Bone marrow (tissue), 2 donors: ENCODE measurements at places on chromosomes 5 and 9.

DNA sequence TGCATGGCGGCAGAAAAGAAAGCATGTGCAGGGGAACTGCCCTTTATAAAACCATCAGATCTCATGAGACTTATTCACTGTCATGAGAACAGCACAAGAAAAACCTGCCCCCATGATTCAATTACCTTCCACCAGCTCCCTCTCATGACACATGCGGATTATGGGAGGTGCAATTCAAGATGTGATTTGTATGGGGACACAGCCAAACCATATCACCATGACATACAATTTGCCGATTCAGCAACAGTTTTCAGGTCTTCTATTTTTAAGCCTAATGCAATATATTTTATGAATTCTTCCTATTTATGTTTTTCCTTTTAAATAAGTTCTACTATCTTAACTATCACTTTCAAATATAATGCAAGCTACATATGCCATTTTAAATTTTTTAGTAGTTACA is 90.8 kb upstream of the CCDC152 start:
- no peak for DNase-seq

- DNase-seq, result no peak
Measured at GRCh38 chr5:128684961-128685360, 146.9 kb upstream of the FBN2 start.

- DNase-seq, result no peak
Measured at GRCh38 chr9:136264031-136264430, 18.4 kb upstream of the QSOX2 start.

- DNase-seq, result no peak
Measured at GRCh38 chr9:81621118-81621517, 68.2 kb downstream of the TLE1 start.

DNA sequence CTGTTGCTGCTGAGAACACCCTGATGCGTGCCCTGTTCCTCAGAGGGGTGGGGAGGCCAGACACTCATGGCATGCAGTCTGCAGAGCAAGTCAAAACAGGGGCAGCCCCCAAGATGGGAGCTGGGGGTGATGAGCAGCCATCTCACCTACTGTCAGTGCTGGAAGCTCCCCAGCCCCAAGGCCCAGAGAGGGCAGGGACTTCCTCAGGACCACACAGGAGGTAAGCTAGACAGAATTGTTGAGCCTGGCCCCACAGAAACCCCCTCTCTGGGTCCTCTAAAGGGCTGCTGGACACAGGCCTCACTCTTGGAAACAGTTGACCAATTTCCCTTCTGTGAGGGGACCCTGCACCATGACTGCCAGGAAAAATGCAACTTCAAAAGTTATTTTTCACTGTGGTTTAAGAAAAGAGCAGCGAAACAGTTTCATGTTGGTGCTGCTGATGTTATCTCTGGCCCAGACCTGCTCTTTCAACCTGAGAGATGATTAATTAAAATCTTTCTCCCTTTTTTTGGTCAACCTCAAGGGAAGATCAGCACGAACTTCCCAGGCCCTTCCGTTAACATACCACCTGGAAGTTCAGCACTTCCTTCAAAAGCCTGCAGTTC is 9.6 kb downstream of the CSF2 start:
- no peak for DNase-seq

DNA sequence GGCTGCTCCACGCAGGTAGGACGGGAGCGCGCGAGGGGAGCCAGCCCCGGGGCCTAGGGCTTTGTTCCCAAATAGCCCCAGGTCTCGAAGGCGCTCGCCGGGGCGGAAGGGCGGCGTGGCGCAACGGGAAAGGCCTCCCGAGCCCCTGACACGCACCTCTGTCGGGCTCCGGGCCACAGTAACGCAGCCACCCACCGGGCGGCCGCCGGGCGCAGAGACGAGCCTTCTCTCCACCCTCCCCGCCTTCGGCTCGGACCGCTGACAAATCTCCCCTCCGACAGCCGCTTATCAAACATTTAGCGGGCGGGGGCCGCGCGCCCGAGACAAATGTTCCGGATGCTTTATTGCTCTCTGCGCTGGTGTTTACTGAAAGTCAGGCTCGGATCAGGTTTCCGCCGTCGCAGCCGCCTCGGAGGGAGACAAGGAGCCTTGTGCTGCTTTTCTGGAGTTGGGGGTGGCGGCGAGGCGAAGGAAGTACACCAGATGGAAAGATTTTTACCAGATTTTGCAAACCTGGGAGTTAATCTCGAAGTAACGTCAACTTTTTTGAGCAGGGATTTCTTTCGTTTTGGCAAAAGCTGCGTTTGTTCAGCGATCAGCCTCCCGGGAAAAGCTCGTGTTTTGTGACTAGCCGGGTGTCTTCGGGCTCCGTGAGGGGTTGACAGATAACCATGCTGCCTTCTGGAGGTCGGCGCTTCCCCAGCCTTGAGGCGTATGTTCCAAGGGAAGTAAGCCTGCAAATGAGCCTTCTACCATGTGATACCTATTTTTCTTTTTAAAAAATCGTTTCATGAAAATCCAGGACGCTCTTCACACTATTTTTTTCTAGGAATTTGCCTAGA is 950 bp downstream of the RGMB start:
- DNase-seq, result peak; percentile 59

GRCh38 chr5:131854134-131854533 is 57.3 kb upstream of the FNIP1 start:
- peak; percentile 1 for DNase-seq

- no peak for DNase-seq
Measured at GRCh38 chr9:95125652-95126051, 191.9 kb downstream of the FANCC start.

GRCh38 chr5:110807169-110807568 is 68.4 kb downstream of the SLC25A46 start:
- no peak for DNase-seq

DNA sequence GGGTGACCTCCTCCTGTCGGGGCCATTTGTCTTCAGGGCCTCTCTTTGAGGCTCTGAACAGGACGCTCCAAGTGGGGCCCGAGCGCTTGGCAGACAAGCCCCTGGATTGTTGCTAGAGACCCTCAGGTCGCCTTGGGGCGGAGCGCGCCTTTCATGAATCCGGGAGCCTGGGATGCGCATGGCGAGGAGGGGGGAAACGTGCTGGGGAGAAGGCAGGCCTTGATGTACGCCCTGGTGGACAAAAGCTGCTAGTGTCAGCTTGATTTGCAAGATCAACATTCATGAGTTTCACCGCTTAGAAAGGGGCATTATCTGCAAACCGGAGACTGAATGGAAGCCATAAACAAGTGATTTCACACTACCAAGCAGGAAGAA is 226.3 kb downstream of the SMARCA2 start:
- no peak for DNase-seq

GRCh38 chr5:100623719-100624118 is 88.5 kb downstream of the FAM174A start:
- peak; percentile 69 for DNase-seq

GRCh38 chr5:127705120-127705892 is 2.1 kb downstream of the CCDC192 start:
- no peak for DNase-seq

DNA sequence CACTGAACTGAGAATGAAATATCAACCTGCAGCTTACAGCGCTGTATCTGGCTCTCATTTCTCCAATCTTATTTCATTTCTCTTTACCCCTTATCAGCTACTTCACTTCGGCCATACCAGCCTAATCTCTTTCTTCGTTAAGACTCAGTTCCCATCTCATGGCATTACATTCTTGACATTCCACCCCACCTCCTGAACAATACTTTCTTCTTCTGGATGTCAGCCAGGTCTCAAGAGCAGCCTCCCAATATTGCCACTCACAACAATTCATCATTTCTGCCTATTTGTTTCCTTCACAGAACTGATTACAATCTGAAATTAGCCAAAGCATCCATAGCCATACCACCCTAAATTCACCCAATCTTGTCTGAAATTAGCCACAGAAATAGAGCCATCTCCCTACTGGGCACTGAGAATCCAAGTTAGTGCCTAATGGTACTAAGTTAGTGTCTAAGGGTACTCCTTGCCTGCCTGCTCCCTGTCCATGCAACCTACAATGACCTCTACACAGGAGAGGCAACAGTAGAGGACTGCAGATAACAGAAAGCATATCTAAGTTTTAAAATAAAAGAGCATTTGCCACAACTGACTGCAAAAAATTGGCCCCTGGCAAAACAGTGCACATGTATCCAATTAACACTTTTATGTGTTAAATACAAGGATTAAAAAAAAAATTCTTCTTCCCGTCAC is 35.2 kb downstream of the SETX start:
- no peak for DNase-seq

GRCh38 chr5:81631621-81632020 is 119.3 kb downstream of the SSBP2 start:
- no peak for DNase-seq

GRCh38 chr9:135343837-135344522 is 135.6 kb upstream of the PPP1R26 start:
- DNase-seq, result peak; percentile 5

GRCh38 chr9:4933177-4933576 is 51.9 kb upstream of the JAK2 start:
- no peak for DNase-seq

DNA sequence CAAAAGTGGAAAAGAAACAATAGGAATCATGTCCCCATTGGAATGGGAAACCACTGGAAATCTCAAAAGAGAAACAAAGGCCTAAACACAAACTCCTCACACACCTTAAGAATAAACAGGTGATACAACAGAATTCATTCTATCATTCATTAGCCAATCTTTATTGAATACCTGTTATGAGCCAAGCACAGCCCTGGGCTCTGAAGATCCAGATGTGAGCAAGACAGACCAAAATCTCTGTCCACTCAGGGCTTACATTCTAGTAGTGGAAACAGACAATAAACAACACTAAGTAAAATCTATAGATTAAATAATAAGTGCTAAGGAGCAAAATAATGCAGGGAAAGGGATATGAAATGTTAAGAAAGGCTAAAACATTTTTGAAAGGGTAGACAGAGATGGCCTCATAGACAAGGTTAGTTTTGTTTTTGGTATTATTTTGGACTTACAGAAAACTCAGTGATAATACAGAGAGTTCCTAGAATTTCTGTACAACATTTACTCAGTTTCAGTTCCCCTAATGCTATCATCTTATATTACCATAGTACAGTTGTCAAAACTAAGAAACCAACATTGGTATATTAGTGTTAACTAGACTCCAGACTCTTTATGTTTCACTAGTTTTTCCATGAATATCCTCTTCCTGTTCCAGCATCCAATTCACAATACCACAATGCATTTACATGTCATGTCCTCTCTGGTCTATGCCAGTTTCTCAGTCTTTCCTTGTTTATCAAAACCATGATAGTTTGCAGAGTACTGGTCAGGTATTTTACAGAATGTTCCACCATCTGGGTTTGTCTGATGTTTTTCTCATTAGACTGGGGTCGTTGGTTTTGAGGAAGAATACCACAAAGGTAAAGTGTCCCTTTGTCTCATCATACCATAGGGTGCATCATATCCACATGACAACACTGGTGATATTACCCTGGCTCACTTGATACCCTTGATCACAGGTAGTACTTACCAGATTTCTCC is 103.7 kb downstream of the SIL1 start:
- no peak for DNase-seq

DNA sequence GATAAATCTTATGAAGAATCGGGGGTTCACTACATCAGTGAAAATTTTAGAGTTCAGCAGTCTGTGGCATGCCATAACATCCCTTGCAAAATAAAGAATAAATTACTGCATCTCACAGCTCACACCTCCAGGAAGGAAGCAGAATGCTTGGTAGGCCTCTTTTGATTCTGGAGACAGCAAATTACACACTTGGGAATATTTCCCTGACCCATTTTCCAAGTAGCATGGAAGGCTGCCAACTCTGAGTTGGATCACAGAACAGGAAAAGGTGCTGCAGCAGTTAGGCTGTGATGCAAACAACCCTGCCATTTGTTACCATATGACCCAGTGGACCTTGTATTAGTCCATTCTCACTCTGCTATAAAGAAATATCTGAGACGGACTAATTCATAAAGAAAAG is 293.5 kb downstream of the ASTN2 start:
- DNase-seq, result no peak

- DNase-seq, result no peak
Measured at GRCh38 chr5:79330071-79330470, 94.1 kb downstream of the JMY start.

DNA sequence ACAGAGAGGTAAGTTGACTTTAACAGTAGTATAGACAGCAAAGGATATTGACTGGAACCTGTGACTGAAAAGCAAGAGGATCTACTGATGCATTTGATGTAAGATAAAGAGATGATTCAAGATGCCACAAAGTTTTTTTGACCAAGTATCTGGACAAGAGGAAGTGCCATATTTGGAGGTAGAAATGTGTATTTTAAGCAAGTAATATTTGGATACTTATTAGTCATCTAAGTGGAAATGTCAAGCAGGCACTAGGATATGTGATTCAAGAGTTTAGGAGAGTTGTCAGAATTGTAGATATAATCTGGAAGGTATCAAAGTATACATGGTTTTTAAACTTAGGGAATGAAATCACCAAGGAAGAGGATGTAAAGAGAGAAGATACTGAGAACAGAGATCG is 686.1 kb upstream of the CHD1 start:
- DNase-seq, result no peak

GRCh38 chr5:92795633-92796032 is 785.4 kb downstream of the NR2F1-AS1 start:
- no peak for DNase-seq

- no peak for DNase-seq
Measured at GRCh38 chr9:22097707-22098106, 88.6 kb upstream of the CDKN2B start.

- DNase-seq, result no peak
Measured at GRCh38 chr5:63931836-63932235, 30.4 kb downstream of the HTR1A start.

DNA sequence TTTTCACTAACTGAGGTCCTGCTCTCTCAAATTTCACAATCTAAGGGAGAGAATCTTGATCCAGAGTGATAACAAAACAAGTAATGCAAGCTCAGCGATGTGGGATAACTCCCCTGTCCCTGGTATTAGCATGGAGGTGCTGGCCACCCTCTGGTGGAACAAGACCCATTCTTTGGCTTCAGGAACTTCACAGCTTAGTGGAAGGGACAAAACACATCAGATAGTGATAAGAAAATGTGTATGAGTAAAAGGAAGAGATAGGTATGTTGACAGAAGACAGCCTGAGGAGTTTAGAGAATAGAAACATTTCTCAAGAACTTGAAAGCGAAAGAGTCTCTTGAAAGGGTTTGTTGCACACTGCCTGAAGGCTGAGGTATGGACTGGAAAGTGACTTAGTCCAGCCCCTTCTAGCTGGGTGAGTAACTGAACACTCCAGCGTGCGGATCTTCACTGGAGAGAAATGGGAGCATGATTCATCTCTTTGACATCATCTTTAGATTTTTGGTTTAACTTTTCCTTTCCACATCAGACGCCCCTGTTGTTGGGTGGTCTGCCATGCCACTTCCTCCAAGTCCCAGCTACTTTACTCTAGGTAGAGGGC is 25.4 kb upstream of the ZSWIM6 start:
- no peak for DNase-seq

DNA sequence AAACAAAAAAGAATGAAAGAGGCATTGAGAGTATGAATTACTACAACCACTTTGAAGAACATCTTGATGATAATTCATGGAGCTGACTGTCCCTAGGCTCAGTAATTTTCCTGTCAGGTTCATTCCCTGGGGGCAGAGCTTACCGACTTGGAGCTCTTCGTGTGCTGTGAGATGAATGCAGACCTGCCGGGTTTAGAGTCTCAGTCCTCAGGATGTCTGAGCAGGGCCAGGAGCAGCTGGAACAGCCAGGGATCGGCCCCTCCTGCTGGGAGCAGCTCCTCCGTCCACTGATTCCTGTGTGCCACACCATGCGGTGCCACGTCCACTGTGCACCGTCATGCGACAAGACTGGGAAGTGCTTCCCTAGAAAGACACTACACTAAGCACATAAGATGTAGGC is 62.2 kb upstream of the SPIN1 start:
- DNase-seq, result no peak

- DNase-seq, result no peak
Measured at GRCh38 chr9:35615981-35616680, 2.1 kb downstream of the CD72 start.

- DNase-seq, result no peak
Measured at GRCh38 chr9:83981126-83981871, 694 bp downstream of the RMI1 start.
